ENCODE measurements at places on chromosomes 3 and 15.
A peak's percentile ranks its signal among the peaks of the same experiment; 100 is the strongest.

- DNase-seq: no peak
Measured at GRCh38 chr3:33884701-33885100, 86.3 kb downstream of the PDCD6IP start.

- DNase-seq: no peak
Measured at GRCh38 chr3:3023111-3023745, 86.9 kb downstream of the IL5RA start.

GRCh38 chr3:52052831-52053306 is 3.5 kb downstream of the DUSP7 start:
- DNase-seq: no peak

GRCh38 chr3:149020839-149021252 is 29.5 kb downstream of the GYG1 start:
- no peak for DNase-seq

DNA sequence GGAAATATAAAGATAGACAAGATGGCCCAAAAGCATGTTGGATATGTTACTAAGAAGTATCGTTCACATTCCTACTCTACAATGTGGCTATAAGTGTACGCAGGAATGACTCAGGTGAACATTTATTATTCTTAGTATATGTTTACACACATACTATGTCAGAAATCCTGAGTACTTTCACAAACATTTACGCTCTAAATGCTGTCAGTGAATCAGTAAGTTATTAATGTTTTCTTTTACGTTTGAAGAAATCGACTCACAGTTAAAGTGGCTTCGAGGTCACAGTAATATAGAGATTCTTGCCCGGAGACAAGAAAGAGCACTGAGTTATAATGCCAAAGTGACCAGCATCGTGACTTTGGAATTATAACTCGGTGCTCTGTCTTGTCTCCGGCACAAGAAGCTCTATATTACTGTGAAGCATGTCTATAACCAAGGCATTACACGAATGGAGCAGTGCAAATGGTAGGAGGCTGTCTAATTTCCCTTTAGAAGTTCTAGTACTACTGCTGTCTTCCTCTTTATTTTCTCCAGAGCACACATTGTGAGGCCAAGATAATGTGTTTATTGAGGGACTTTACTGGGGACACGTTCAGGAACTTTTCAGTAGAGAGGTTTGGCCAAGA is 61.8 kb upstream of the P3H2 start:
- DNase-seq: no peak

- DNase-seq: no peak
Measured at GRCh38 chr15:70507772-70508371, 255.5 kb downstream of the UACA start.

GRCh38 chr15:94286583-94286982 is 55.2 kb downstream of the MCTP2 start:
- DNase-seq: no peak

DNA sequence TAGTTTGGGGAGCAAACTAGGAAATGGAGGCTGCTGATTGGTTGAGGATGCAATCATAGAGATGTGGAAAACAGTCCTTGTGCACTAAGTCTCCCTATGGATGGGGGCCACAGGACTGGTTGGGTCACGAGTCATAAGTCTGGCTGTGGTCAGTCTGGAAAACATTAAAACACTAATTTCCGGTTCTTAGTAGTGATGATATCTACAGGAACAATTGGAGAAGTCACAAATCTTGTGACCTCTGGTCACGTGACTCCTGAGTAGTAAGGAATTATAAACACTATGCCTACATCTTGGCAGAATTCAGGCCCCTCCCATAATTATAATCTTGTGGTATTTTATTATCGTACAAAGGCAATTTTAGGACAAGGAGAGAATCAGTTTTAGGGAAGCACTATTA is 317.3 kb upstream of the ARPP21 start:
- DNase-seq: no peak

DNA sequence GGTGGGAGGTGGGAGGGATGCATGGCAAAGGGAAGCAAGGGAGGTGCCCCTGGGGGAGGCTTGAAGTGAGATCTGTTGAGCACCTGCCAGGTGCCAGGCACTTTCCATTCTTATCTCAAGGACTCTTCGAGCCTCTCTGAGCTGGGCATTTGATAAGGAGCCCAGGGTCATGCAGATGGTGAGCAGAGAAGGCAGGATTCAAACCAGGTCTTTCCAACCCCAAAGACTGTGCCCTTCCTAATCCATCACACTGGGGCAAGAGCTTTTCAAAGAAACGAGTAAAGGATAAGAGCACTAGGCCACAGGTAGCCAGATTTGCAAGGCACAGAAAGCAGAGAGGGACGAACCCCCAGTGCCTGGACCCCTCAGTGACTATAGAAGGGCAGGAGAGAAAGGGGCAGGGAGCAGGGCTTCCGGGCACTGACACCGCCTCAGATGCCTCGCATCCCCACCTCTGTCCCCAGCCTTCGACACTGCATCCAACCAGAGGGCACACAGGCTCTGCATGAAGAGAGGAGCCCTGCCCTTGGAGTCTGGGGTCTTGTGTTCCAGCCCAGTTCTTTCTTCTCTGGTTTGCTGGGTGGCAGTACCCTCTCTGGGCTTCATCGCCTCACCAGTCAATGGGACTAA is 21.0 kb downstream of the IGDCC4 start:
- DNase-seq: no peak

GRCh38 chr3:166570102-166570501 is 732.9 kb upstream of the BCHE start:
- no peak for DNase-seq

DNA sequence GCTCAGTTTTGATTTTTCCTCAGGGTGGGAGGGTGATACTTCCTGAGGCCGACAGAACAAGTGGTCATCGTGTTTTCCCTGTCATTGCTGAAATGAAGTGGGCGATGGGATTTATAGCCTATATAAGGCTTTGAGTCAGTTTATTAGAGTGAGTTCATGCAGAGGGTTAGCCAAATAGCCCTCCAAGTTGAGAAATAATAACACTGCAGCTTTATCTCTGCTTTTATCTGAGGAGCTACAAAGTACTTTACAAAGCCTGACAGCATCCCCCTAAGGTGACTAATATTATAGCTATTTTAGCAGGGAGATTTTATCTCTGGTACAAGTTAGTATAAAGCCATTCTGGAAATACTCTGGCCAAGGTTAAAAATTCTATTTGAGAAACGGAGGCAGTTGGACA is 389.6 kb downstream of the MFSD1 start:
- no peak for DNase-seq

DNA sequence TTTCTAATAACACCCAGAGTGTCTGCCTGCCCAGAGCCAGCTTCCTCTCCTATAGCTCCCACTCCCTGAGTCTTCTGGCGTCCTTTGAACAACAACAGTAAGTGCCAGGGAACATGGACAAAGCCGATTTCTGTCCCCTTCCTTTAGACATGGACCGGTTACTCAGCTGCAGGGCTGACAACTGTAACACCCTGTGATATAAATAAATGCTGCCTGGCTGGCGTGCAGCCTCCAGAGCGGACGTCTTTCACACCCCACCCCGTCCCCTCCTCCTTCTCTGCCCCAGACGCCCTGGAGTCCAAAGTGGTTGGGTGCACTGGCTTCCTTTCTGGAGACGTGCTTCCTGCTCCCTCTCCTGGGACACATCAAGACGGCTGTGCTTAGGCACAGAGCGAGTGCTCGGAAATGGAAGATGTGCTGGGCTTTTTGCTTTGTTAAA is 281.9 kb upstream of the LRRFIP2 start:
- DNase-seq: no peak

DNA sequence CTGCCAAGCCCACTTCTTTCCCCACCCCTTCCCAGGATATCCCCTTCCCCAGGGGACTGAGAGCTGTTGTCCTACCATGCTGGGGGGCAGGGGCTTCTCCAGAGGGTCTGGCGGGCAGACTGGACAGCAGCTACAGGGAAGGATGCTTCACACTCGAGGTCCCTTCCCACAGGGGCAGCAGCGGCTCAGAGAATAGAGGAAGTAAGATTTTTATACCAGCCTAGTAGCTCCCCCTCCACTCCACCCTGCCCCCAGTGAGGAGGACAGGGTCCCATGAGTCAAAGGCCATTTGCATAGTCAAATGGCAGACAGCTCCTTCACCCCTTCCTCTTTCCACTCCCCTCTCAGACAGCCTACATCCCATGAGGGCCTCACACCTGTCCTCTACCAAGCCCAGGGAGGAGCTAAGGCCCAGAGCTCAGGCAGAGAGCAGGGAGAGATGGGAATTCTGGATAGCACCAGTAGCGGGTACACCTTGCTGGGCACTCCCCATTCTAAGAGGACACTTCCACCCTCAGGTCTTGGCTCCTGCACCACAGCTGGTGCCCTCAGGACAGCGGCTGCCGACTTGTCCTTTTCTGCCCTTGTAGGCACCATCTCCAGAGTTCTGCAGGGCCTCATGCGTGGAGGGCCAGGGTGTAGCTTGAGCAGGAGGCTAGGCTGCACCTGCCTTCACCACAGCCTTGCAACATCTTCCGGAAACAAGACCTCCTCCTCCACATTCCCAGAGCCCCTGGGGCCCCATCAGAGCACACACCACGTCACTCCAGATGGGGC is at the start of gene TLR9:
Gene TLR9, minus strand, starts transcription at position 194 of the 777 bp plus-strand sequence. Its CDS starts 116 bp downstream, at position 78.
- no peak for DNase-seq

DNA sequence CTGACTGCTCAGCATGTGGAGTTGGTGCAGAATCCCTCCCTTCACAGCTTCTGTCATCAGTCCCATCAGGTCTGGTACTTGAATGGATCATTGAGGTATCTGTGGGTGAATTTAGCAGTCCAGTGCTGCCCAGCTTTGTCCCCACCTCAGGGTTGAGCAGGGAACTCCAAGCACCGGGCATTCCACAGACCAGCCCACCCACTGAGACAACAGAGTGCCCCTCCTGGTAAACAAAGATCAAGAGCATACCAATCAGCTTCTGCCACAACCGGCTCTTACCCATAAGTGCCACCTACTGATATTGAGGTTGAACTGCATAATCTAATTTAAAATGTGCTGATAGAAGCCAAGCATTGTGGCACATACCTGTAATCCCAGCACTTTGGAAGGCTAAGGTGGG is 57.1 kb upstream of the FXR1 start:
- no peak for DNase-seq

DNA sequence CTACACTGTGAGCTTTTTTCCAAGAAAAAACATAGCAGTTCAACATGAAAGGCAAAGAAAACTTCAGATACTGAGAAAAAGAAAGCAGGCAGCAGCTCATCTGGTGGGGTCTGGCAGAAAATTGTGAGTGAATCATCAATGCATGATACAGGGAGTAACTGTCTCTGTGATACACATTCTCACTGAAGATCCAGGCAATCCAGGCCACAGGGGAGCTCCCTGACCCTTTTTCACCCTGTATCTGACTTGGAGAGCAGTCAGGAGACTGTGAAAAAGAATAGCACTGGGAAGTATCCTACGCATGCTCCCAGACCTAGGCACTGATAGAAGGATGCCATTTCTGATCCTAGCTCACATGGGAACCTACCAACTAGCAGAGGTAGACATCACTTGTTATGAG is 269.8 kb downstream of the MBNL1 start:
- no peak for DNase-seq

DNA sequence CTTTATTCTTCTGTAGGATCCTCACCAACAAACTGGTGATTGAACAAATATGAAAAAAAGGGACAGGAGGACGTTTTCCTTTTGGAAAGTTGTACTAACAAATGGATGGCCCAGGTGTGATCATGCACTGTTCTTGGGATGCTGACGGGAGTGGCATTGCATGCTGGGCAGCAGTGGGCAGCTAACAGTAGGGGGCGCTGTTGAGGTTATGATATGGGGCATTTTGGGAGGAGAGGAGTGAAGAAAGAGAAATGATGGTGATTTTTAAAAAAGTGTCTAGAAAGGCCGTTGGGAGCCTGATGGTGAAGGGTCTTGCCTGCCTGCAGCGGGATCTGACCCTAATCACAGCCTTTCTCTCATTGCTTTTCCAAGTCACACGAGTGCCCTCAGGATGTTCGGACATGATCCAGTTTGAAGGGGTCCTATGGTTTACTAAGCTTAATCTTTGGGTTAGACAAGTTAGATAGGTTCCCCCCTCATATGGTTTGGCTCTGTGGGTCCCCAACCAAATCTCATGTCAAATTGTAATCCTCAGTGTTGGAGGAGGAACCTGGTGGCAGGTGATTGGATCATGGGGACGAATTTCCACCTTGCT is 46.2 kb upstream of the PRTG start:
- DNase-seq: no peak

DNA sequence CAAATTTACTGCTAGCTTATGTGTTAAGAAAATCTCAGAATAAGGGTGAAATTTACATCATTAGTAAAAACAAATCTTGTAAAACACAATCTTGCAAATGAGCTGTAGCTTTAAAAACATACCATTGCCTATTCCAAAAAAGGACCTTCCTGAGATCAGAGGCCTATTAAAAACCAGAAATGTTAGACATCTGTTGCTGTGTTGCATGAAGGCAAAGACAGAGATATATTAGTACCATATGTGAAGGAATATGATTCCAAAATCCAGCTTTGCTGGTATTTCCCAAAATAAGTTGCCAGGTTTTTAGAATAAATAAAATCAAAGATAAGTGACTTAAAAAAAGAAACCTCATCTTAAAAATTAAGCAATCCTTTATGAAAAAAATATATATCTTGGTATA is 504.1 kb upstream of the CDIN1 start:
- no peak for DNase-seq

GRCh38 chr15:26460165-26460564 is 312.7 kb downstream of the GABRB3 start:
- DNase-seq: no peak

DNA sequence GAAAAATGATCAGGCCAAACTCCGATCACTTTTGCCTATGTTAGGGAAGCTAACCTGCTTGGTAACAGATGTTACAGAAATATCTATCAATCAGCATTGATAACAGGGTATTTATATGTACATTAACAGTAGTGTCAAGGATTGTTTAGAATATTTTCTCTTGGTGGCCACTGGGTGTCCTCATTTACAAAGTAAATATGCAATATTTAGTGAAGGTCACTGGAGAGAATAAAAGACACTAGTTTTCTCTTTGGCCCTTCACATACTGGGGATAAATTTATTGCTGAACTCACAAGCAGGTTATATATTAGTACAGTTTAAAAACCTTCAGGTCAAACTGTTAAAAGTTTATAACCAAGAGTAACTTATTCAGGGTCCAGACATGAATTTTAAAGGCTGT is 69.0 kb downstream of the TIGIT start:
- peak; percentile 21 for DNase-seq

DNA sequence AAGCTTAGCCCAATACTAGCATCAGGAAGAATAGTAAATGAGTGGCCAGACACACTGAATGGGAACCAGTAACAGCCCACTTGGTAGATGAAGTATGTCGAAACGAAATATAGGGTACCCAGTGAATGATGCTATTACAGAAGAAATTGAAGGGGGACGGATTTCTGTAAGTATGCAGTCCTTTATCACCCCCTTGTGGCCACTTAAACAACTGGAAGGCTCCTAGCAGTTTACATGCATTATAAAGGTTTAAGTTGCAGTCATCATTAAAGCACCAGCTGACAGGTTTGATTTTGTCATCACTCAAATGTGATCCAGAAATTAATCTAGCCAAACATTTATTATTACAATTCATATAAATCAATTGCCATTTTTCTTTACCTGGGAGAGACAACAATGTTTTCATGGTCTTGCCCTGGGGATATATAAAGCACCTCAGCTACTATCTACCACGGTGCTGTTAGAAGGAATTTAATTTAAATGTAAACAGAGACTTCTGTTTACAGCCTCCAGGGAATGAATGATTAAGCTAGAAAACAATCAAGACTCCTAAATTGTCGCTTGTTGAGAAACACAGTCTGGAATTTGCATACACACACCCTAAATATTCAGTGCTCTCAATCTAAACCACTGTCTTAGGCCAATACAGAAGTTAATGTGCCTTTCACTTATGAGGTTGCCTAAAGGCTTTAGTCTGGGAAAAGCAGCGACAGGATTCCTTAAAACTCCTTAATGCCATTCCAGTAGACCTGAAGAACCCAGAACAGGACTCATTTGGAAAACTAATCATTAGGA is 7.8 kb downstream of the EIF1B start:
- peak; percentile 16 for DNase-seq

- DNase-seq: no peak
Measured at GRCh38 chr15:56920367-56920627, 1.9 kb downstream of the TCF12 start.
